ENCODE measurements at places on chromosomes 2 and 18.

DNA sequence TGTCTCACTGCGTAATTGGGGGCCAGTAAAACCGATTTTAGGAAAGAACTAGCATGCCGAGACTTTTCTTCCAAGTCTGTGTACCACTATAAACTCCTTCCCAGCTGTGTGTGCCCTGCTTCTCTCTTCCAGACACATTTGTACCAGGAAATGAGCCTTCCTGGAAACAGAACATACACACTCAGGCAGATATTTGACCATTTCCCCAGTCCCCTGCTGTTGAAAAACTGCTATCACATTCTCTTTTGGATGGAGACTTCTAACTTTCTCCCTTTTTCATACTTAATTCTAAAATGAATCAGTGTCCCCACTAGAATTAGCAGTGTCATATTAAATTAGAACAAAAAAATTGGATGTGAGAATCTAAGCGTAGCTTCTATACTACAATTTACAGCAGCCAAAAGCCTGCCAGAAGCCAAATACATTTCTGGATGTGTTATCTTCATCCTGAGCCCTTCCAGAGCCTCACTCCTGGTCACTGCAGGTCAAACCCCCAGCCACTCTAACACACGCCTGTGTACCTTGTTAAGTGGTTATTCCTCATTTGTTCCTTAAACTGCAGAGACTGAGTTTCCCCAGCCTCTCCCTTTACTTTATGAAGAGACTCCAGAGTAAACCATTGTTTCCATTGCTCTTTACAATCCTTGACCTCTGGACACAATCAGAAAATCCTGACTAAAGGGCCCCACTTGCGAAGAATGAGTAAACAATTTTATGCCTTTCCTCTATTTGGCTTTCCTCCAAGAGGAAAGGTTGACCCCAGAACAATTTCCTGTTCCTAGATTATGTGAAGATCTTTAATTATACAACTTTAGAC is 20.4 kb downstream of the DSG4 start:
- DNase-seq, result no peak

DNA sequence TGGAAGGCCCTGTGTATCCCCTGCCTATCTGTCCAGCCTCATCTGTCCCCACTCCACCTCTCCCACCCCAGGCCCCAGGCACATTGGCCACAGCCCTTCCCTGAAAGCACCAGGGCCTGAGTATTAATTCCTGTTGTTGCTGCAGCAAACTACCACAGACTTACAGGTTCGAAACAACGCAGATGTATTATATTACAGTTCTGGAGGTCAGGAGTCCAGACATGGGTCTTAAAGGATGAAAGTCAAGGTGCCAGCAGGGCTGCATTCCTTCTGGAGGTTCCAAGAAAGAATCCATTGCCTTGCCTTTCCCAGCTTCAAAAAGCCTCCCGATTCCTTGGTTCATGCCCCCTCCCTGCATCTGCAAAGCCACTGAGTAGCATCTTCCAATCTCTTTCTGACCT is 78.7 kb upstream of the LAPTM4A start:
- no peak for DNase-seq

DNA sequence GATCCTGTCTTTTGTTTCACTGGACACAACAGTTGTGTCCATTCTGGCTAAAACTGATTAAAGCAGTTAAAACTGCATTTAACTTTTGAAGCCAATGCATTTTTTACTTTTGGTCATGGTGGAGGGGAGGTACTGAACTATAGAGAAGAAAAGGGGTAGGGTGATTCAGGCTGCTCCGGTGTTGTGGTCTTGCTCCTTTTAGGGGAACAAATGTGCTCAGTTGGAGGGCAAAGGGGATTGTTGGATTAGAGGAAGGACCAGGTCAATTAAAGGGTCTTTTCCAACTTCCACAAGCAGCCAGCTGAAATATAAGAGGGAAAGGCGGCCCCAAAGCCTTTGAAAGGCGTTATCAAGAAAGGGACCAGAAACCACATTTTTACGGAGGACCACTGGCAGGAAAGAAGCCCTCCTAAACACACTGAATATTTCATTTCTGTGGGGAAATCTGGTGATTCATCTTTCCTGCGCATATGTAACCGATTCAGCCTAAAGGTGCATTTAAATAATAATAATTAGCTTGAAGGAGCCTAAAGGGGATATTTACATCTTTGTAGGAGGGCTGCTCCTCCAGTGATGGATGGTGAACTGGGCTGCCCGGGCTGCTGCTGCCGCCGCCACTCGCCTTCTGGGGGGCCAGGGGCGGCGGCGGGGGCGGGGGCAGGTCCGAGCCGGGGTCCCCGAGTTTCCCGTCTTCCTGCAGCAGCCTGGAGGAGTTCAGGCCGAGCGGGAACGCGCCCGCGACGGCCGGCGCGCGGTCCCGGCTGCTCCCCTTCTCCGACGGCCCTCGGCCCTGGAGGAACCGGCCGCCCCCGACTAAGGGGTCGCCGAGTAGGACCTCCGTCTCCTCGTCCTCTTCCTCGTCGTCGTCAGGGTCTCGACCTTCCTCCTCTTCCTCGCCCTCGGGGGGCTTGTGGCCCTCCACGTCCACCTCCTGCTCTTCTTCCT is 5.2 kb downstream of the SKOR2 start:
- DNase-seq, result no peak

DNA sequence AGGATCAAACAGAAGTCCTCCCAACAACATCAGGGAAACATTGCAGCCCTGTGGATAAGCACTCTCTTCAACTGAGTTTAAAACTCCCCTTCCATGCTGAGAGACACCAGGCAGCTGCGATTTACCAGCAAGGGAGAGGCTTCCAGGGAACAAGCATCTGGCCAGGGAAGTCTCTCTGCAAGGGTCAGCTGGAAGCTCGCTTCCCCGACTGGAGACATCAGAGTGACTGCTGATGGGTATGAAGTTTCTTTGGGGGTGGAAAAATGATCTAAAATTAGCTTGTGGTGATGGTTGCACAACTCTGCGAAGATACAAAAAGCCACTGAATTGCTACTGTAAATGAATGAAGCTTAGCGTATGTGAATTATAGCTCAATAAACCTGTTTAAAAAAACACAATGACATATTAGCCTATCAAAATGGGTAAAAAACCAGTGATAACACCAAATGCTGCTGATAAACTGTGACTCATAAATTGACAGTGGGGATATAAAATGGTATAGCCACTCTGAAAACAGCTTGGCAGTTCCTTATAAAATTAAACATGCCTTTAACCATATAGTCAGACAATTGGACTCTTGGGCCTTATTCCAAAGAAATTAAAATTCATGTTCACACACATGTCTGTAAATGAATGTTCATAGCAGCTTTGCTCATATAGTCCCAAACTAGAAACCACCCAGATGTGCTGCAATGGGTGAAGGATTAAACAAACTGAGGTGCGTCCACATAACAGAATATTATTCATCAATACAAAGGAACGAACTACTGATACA is 1082.0 kb downstream of the SOCS6 start:
- DNase-seq, result no peak

GRCh38 chr2:106142683-106143082 is 51.4 kb downstream of the UXS1 start:
- DNase-seq, result no peak

Data from CD4-positive, alpha-beta T cell treated with Interleukin-1 beta for 1 hour (primary cell).